CD4-positive, alpha-beta T cell treated with Interferon alpha-2 for 1 hour (primary cell): ENCODE measurements at places on chromosomes 3 and 15.

DNA sequence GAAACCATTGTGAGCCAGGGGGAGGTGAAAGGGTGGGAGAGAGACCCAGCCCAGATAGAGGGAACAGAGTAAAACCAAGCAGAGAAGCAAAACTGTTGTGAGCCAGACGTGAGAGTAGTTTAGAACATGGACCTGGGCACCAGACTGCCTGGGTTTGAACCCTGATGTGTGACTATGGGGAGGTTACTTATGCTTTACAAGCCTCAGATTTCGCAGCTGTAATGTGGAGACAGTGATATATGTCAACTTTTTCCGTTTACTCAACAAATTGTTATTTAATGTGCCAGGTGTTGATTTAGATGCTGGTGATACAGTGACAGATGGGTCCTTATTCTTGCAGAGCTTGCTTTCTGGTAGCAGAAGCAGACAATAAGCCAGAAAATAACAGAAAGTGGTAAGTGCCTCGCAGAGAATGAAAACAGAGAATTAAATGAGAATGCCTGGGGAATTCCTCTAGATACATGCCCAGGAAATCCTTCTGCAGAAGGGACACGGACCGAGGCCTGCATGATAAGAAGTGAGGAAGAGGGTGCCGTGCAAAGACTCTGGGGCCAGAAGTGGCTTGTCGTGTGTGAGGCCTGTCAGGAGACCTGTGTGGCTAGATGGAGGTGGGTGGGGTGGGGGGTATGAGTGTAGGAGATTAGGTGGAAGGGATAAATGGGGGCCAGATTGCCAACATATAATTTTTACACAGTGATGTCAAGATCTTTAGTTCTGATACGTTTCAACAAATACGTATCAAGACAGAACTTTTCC is 15.0 kb downstream of the KAT2B start:
- no peak for DNase-seq

GRCh38 chr3:123609063-123609462 is 24.2 kb upstream of the HACD2 start:
- no peak for DNase-seq

- no peak for DNase-seq
Observed at GRCh38 chr15:92662762-92663161, 7.2 kb upstream of the FAM174B start.

DNA sequence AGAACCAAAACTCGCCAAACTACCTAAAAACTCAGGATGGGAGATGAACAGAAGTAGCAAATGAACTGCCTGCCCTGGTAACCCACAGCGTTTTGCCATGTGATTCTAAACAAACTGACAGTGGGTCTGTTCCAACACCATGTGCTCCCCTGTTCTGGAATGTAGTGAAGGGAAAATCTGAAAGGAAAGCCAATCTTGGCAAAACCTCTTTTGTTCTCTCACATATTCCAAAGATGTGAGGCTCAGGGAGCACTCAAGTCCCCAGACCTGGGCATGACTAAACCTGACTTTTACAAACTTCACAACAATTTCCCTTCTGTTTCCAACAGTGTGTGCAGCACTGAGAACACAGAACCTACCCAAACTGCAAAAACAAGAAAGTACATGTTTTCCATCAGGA is 116.1 kb downstream of the IMPG2 start:
- no peak for DNase-seq

- no peak for DNase-seq
Observed at GRCh38 chr15:49813625-49814024, 192.8 kb downstream of the DTWD1 start.

GRCh38 chr3:123314359-123315270 is 112.9 kb downstream of the SEC22A start:
- no peak for DNase-seq

- DNase-seq, result no peak
Observed at GRCh38 chr3:29924783-29925561, 644.1 kb downstream of the RBMS3 start.

DNA sequence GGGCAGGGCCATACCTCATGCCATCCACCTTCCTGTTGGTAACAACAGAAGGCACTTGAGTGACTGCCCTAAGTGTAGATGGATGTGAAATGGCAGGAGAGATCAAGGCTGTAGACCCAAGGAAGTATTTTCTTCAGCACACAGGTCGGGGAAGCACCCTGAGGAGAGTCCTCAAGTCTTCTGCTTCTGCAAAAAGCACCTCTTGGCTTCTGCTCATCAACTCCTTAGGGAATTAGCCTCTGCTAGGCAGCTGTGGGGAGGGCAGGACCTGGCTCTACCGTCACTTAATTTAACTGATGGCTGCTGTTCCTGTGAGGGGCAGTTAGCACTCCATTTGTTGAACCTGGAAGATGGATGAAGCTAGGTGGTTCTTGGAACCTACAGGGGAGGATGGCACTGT is 6.9 kb upstream of the CACNA2D2 start:
- no peak for DNase-seq

- DNase-seq, result no peak
Observed at GRCh38 chr3:299590-300301, 103.2 kb downstream of the CHL1 start.

DNA sequence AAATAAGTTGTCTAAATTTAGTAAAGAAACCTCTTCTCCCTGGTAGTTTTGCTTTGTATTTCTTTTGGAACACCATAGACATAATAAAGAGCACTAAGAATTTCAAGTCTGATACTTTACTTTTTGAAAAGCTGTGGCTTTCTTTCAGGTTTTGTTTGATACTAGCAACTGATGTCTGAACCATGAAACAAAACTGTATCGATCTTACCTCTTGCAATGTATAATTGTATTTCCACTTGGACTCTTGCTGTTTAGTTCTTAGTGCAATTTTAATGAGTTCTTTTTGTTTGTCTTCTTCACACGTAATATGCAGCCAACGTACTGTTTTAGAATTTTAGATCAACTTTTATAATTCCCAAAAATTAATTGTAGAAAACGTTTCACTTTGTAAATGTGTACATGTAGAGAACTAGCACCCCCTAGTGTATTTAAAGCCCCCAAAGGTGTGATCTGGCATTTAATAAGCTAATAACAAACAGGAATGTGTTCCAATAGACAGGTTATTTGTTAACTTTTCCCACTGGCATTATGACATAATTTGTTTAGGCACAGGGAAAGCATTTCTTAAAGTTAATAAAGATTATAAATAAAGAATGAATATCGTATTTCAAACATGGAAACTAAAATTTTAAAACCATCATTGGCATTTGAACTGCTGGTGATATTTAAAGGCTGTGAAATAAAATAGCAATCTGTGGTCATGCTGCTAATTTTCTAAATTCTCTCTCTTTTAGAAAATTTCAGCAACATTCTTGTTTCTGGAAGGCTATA is 289.1 kb upstream of the DNAJC19 start:
- DNase-seq, result peak; percentile 9

GRCh38 chr15:27550635-27551034 is 548.5 kb downstream of the OCA2 start:
- no peak for DNase-seq
